ENCODE measurements at places on chromosomes 3 and 15. TPM values are rescaled to one million over a fixed set of nuclear protein-coding genes. Genes with fewer than 3 reads are reported as not detected.

The PRC1 gene
- 164 TPM for total RNA-seq

DNA sequence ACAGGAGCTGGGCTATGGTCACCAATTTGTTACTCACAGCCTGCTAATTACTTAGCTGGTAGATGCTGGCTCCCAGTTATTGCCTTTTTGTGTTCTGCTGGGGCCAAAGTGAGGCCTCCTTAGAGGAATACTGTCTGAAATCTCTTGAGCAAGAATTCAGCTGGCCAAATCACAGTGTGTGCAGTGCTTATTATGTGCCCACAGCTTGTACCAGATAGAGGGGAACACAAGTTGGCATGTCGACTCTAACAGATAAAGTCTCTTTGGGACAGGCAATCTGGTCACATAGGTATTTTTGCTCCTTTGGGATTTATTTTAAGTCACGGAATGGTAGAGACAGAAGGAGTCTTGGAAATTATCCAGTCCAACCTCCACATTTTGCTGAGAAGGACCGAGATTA is 6.3 kb upstream of the TMEM212 start:
- no peak for DNase-seq

The VGLL3 gene
- under 0.01 TPM for total RNA-seq

- DNase-seq = peak; percentile 16
Observed at GRCh38 chr15:74489518-74490338, 28.8 kb upstream of the UBL7 start.

The CLDN18 gene
- total RNA-seq = not detected

DNA sequence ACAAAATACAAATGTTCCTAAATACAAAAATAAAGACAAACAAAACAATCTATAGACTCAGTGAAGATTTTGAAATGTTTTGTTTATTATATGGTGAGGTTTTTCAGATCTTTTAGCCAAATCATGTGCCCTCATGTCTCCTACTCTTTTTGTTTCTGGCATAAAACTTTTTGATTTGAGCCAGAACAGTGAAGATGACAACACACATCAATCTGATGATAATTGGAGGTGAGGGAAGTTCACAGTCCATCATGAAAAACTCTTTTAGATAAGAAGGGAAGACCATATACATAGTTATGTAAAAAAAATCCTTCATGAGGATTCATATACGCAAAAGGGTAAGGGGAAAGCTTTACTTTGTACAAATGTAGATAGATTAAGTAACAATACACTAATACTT is 75.1 kb upstream of the OSBPL11 start:
- DNase-seq = no peak

The CAMK2N2 gene
- total RNA-seq = not detected

The SUCLG2 gene
- 45.5 TPM for total RNA-seq

The ADCY5 gene
- total RNA-seq = 0.23 TPM

GRCh38 chr3:60079076-60079475 is 1029.3 kb upstream of the CFAP20DC start:
- DNase-seq = no peak

The FBXO45 gene
- total RNA-seq = 15.4 TPM

- peak; percentile 25 for DNase-seq
Observed at GRCh38 chr3:118818386-118818785, 216.3 kb downstream of the IGSF11 start.

- peak; percentile 69 for DNase-seq
Observed at GRCh38 chr15:34366271-34367065, 528 bp downstream of the LPCAT4 start.

DNA sequence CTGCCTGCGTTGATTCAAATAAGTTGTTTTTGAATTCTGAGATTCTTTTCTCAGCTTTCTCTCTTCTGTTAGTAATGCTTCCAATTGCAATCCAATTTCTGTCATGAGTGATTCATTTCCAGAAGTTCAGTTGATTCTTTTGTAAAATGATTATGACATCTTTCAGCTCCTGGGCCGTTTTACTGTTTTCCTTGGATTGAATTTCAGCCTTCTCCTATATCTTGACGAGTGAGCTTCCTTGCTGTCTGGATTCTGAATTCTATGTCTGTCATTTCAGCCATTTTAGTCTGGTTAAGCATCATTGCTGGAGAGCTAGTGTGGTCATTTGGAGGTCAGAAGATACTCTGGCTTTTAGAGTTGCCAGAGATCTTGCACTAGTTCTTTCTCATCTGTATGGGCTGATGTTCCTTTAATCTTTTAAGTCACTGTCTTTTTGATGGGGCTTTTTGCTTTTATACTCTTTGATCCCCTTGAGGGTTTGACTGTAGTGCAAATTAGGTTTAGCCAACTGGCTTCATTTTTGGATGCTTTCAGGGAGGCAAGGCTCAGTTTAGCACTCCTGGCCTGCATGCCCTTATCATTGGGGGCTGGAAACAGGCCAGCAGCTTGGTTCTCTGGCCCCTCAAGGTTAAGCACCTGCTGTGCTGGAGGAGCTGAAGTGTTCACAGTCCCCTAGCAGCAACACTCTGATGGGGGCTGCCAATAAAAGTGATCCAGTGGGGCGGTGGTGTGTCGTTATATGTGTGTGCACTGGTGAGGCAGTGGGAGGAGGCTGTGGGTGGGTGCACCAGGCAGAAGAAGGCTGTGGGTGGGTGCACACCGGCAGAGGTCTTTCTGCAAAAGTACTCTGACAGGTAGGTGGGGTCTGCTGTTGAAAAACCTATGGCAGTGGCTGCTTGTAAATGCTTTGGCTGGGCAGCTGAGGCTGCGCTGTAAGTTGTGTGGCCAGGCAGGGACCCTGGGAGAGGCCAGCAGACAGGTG is 51.2 kb downstream of the MCTP2 start:
- no peak for DNase-seq

The P2RY13 gene
- total RNA-seq = not detected
